Calu3 (cell line): ENCODE measurements at places on chromosomes 7 and 10. TPM values are rescaled to one million over a fixed set of nuclear protein-coding genes. Genes with fewer than 3 reads are reported as not detected.

DNA sequence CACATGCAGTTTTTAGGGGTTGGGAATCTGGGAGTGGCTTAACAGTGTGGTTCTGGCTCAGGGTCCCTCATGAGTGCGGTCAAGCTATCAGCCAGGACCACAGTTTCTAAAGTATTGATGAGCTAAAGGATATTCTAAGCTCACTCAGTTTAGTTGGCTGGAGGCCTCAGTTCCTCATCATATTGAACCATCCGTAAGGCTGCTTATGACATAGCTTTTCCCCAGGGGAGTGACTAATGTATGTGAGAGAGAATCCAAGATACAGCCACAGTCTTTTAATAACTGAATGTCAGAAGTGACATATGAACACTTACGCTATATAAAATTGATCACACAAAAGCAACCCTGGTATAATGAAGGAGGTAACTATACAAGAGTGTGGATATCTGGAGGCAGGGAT lies 245.3 kb downstream of the POLR1F start:
- DNase-seq, result no peak

DNA sequence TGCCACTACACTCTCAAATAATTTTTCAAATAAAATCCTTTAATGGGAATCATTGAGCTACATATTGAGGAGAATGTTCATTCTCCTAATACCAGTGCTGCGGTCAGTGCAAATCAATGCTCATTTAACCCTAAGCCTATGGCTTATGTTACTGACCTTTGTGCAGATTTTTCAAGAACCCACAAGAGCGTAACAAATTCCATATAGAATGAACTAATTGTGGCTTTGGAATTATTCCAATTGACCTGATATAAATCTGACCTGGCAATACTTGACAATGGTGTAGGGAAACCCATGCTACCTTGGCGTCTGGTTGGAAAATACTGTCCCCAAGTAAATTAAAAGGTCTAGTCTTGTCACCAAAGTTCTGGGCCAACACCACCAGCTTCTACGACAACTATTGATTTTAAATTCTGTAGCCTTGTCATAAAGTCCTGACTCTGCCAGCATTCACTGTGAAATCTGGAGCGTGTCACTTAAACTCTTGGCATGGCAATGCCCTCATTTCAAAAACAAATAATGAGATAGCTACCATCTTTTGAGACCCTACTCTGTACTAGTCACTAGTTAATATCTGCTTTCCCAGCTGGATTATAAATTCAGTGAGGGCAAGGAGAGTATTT lies 320.9 kb downstream of the AHR start:
- no peak for DNase-seq

GRCh38 chr7:147308539-147308938 lies 1191.9 kb downstream of the CNTNAP2 start:
- DNase-seq, result no peak

DNA sequence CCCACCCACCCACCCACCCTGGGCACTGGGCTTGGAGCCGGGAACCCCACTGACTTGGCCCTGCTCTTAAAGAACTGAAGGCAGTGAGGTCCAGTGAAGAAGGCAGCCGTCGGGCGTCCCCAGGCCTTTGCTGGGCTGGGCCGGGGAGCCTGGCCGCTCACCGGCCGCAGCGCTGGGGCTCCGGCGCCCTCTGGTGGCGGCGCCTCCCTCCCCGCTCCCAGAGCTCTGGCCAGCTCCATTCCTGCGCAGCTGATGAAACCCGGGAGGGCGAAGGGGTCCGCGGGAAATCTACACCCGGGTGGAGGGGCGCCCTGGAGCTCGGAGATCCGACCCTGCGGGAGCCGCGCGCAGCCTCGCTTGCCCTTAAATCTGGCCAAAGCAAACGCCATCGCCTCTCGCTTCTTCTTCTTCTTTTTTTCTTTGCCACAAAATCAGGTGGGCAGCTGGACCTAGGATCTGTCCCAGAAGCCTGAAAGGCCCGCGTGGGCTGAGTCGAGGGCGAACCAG lies 1.7 kb upstream of the CXCL12 start:
- DNase-seq, result peak; percentile 73

GRCh38 chr7:154777023-154777422 lies 225.9 kb downstream of the PAXIP1 start:
- DNase-seq, result no peak

GRCh38 chr10:63228237-63228636 lies 95.1 kb downstream of the NRBF2 start:
- DNase-seq, result no peak

DNA sequence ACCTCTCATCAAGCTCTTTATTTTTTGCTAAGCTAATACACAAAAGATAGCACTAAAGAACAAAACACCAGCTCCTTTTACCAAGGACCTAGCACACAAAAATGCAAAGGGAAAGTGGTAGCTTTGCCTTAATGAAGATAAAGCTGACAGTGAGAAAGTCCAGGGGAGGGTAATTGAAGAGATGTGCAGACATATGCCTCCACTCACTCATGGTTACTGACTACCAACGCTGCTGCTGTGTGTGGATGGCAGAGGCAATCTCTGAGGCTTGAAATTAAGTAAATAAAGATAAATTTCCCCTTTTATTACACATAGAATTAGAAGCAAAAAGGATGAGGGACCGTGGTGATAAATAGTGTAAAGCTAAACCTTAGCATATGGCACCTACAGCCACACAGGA lies 87.0 kb downstream of the HGF start:
- no peak for DNase-seq

DNA sequence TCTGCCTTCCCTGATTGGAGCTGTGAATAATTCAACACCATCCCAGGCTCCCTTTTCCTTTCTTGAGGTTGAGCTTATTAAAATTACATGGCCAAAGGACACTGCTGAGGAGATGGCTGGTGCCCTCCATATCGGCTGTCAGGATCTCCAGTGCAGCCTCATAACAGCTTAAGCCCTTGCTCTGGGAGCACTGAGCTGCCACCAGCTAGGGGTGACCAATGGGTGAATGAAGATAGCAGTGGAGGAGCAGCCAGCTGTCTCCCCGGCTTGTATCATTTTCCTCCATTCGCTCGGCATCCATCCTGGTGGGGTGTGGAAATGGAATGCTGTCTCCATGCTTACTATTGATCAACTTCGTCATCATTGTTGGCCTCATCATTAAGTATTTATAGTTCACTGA lies 154.6 kb downstream of the TMEM178B start:
- DNase-seq, result no peak

- peak; percentile 29 for DNase-seq
Observed at GRCh38 chr7:12674861-12675260, 12.6 kb upstream of the ARL4A start.

- DNase-seq, result no peak
Observed at GRCh38 chr7:83143107-83143506, 19.6 kb downstream of the PCLO start.

GRCh38 chr10:70317272-70317942 lies 33.6 kb upstream of the NPFFR1 start:
- DNase-seq, result no peak

DNA sequence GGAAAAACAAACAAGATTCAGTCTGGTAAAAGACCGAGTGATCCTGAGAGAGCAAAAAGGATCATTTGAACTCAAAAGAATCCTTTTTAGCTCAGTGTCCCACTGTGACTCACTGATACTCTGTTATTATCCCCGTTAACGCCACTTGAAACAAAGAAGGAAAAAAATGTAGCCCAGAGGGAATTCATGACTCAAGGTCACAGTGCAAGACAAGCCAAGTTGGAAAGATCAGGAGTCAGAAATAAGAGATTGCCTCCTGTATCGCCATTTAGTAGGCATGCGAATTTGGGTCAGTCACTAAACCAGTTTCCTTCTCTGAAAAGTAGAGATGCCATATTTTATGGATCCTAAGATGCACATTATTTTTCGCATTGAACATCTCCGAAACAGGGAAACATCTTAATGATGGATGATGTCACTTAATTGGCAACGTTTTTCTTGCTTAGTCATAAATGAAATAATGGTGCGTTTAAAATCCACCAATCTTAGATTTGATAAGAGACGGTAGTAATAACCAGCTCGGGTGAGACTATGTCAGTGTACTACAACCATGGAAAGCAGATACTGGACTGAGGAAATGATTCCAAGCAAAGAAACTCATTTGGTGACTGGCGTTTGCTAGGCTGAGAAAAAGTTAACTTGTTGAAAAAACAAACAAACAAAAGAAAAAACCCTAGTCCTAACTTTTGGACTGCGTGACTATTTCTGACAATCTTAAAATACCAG lies 502.0 kb upstream of the CELF2 start:
- no peak for DNase-seq

- no peak for DNase-seq
Observed at GRCh38 chr10:86770412-86770960, 14.1 kb downstream of the BMPR1A start.

GRCh38 chr7:298743-299142 lies 8.8 kb downstream of the FOXL3 start:
- DNase-seq, result no peak

DNA sequence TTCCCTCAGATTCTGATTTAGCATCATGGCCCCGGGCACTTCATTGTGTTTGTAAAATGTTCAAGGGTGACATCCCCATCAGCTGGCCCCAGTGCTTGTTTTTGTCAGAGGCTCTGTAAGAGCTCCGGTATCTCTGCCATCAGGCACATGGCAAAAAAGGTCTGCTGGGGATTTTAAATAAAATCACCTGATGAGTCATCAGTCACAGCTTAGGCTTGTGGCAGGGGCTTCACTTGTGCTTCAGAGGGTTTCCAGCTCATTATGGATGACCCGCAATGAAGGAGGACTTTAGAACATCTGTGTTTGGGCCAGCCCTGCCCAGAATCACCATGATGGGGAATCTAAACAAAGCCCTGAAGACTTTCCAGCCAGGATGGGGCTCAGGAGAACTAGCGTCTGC lies 259.9 kb downstream of the ZEB1 start:
- DNase-seq, result no peak

- no peak for DNase-seq
Observed at GRCh38 chr10:45502458-45502857, 128.4 kb downstream of the ALOX5 start.

DNA sequence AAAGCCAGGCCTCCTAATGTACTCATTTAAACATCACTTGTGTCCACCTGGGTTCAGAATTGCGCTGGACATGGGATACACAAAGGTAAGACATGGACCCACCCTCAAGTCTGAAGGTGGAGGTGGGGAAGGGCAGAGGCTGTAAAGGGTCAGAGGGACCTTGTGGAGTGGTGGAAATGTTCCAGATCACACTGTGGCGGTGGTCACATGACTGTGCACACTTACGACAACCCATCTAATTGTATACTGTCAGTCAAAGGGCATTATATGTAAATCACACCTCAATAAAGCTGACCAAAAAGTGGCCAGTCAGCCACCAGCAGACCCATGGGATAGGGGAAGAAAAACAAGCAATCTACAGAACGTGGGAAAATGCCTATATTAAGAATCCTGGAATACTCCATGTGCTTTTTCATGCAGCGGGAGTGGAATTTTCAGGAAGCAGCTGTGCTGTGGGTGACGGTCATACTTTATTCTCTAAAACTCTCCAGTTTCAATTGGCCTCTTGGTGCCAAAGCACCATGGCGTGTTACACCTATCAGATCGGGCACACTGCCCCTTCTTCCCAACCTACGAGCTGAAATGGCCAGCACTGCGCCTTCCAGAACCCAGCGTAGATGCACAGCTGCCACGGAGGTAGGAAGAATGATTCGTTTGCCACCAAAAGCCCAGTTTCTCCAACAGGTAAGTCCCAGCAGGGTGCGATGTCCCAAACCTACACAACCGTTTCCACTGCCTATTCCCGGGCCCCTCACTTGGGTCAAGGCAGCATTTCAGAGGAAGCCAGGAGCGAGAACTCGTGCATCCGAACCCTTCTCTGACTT lies 69.8 kb downstream of the PRKAG2 start:
- DNase-seq, result no peak

DNA sequence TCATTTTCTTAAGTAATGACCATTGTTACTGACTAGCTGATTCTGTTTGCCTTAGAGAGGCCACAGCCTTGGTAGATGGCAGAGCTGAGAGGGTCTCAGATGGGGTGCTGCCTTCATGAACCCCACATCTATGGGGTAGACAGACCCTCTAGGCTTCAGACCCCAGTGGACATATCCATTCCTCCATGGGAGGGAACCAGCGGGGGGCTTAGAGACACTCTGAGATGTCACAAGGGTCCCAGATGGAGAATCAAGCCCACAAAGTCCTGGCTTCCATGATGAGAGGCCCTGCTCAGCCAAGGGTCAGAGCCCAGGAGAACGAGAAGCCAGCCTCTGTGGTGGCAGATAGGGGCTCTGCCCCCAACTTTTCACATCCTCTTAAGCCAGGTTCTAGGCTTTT lies 408.6 kb downstream of the TCERG1L start:
- no peak for DNase-seq

DNA sequence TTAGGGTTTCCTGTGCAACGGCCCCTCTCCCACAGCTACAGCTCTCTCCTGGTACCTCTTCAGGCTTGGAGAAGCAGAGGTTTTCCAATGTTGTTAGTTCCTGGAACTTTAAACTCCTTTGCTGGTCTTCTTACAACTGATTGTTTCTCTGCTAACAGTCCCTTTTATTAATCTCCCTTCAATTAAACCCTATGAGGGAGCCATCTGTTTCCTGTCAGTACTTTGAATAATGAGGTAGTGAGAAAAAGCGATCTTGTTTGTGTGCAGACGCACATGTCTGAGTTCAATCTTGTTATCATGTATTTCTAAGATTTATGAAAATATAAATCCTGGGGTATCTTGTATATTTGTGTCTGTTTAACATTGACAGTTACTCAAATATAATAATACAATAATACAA lies 102.4 kb downstream of the MDFIC start:
- no peak for DNase-seq

DNA sequence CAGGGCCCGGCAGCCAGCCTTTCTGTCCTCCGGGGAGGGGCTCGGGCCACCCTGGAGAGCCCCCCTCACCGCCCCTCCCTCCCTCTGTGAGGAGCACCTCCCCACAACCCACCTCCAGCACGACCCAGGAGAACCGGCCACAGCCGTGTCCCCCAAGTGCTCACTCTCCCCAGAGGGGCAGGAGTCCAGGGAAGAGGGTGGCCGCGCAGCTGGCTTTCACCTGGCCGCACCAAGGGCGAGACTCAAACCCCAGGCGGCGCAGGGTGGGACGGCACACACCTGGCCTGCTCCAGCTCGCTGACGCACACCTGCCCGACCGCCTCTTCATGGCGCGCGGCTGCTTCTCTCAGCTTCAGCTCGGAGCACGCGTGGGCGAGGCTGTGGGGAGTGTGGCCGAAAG lies 73.4 kb downstream of the CFAP46 start:
- DNase-seq, result no peak

- DNase-seq, result no peak
Observed at GRCh38 chr7:122488241-122488640, 183.7 kb upstream of the FEZF1 start.

GRCh38 chr7:37269711-37270508 lies 178.8 kb downstream of the ELMO1 start:
- no peak for DNase-seq

- no peak for DNase-seq
Observed at GRCh38 chr10:30346131-30346530, 2.9 kb downstream of the MTPAP start.

Gene DIP2C
- total RNA-seq, result 11.0 and 13.2 TPM in 2 replicates

Gene MRLN
- total RNA-seq, result not detected in 2 replicates

Gene C7orf57
- total RNA-seq, result 0.24 and 0.33 TPM in 2 replicates

Gene OR2F1
- total RNA-seq, result not detected in 2 replicates

Gene LIPJ
- not detected in 2 replicates for total RNA-seq

Gene R3HCC1L
- total RNA-seq, result 11.8 and 12.4 TPM in 2 replicates

Gene EN2
- 3.2 TPM in 2 replicates for total RNA-seq

Gene CCDC146
- 4.8 and 8.8 TPM in 2 replicates for total RNA-seq

Gene ACTL6B
- not detected in 2 replicates for total RNA-seq

Gene FBXL13
- total RNA-seq, result 1.3 and 2.6 TPM in 2 replicates

Gene SLC18A3
- not detected in 2 replicates for total RNA-seq
